ENCODE measurements at places on chromosomes 4 and X. TPM values are rescaled to one million over a fixed set of nuclear protein-coding genes. Genes with fewer than 3 reads are reported as not detected.

- no peak overlapping the region for H3K27ac ChIP-seq
- no peaks in the 10 kb centered on the region for H3K27me3 ChIP-seq
- H3K4me1 ChIP-seq, result peaks cover 23% of the 10 kb centered on the region
- no peak for DNase-seq
- H3K4me3 ChIP-seq, result no peak overlapping the region
Measured at GRCh38 chrX:40156470-40157227, 58.9 kb upstream of the BCOR start.

GRCh38 chr4:133402616-133403015 lies 253.5 kb downstream of the PCDH10 start:
- DNase-seq, result no peak
- H3K4me1 ChIP-seq, result no peaks in the 10 kb centered on the region
- H3K4me3 ChIP-seq, result no peak overlapping the region
- no peaks in the 10 kb centered on the region for H3K36me3 ChIP-seq

Gene SRPX
- total RNA-seq, result 42.5 TPM

DNA sequence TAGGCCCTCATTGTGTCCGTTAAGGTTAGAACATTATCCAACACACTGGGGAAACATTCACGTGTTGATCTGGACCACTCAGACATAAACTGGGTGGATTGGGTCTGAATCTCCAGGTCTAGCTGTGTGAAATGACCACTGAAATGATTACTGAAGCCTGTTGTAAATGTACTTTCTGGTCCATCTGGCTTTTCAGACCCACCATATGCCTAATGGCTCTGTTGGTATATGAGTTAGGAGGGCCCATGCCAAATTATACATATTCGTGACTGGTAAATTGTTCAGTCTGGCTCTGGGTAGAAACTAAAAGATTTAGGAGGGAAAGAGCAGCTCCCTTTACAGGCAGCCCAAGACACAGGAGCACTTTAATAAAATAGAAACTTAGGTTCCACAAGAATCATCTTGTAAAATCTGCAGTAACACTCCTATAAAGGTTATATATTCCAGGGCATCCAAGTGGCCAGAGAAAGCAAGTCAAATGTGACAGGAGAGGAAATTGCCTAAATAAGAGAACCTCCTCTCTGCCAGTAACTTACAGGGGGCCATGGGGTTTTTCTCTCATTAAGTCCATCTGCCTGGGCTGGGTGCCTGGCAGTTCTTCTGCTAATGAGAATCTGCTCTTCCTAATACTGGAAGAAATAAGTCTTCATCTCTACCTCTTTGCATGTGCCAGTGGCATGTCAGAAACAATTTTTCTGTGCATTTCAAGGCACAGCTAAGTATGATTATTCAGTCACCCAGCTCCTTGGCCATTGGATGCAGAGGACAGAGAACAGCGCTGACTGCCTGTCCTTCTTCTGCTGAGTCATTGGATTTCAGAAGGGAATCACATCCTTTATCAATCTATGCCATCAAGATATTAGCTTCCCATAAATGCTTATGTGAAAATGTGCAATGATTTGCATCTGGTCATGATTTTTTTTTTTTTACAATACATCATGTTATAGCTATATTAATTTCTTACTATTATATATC lies 112.6 kb downstream of the GLRA2 start:
- H3K27me3 ChIP-seq, result no peaks in the 10 kb centered on the region
- H3K36me3 ChIP-seq, result no peaks in the 10 kb centered on the region
- H3K4me3 ChIP-seq, result no peak overlapping the region

GRCh38 chrX:72238183-72238582 lies 644 bp downstream of the ERCC6L start:
- peaks cover 4% of the 10 kb centered on the region for H3K4me1 ChIP-seq
- no peak overlapping the region for H3K27ac ChIP-seq
- DNase-seq, result no peak
- H3K36me3 ChIP-seq, result no peaks in the 10 kb centered on the region
- H3K4me3 ChIP-seq, result no peak overlapping the region
- no peaks in the 10 kb centered on the region for H3K27me3 ChIP-seq

DNA sequence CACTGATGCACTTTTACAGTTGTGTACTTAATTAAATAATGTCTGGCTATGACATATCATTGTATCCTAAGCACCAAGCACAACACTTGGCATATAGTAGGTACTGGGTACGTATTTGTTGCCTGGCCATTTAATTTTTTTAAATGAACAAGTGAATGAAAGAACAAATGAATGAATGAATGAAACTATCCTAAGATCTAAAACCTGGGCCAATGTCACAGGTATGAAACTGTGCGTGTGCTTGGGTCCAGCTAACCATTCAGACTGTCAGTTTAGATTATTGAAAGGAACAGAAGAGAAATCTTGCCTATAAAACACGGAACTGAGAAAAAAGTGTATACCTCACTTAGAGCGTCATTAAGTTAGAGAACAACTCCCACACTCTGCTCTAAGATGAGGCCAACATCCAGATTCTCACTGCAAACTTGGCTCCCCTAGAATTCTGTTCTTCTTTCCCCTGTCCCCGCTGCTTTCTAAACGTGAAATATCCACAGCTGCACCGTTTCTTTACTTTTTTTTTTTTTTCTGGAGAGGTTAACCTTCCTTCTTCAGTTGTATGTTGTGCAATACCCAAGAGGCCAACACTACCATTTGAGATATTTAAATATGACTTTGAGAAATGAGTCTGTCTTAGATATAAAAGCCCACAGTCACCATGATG lies 17.3 kb upstream of the SEL1L3 start:
- no peak for DNase-seq
- H3K4me1 ChIP-seq, result no peaks in the 10 kb centered on the region
- H3K36me3 ChIP-seq, result no peaks in the 10 kb centered on the region
- H3K4me3 ChIP-seq, result no peak overlapping the region
- H3K27me3 ChIP-seq, result no peaks in the 10 kb centered on the region

Gene HSFX3
- not detected for total RNA-seq

GRCh38 chr4:118879409-118879808 lies 9.2 kb upstream of the SYNPO2 start:
- no peaks in the 10 kb centered on the region for H3K36me3 ChIP-seq
- no peak overlapping the region for H3K27ac ChIP-seq
- DNase-seq, result no peak
- no peaks in the 10 kb centered on the region for H3K4me1 ChIP-seq
- no peaks in the 10 kb centered on the region for H3K27me3 ChIP-seq

- no peaks in the 10 kb centered on the region for H3K27me3 ChIP-seq
- no peak overlapping the region for H3K27ac ChIP-seq
- no peak overlapping the region for H3K4me3 ChIP-seq
- no peaks in the 10 kb centered on the region for H3K36me3 ChIP-seq
- no peak for DNase-seq
Measured at GRCh38 chrX:1222531-1223241, 10.2 kb upstream of the CRLF2 start.

Gene TNMD
- 0.99 TPM for total RNA-seq

- peak; percentile 15 for DNase-seq
- no peak within 1 kb of the TSS for H3K4me3 ChIP-seq
- H3K4me1 ChIP-seq, result peaks cover 9% of the 10 kb centered on the region
- H3K27ac ChIP-seq, result no peak within 1 kb of the TSS
- peaks cover 10% of the 10 kb centered on the region for H3K27me3 ChIP-seq
Measured at GRCh38 chr4:72031868-72032608, at the start of gene NPFFR2. Gene NPFFR2 (plus strand): TSS chr4:72032000. CDS start chr4:72128592, 96,592 bp downstream.

DNA sequence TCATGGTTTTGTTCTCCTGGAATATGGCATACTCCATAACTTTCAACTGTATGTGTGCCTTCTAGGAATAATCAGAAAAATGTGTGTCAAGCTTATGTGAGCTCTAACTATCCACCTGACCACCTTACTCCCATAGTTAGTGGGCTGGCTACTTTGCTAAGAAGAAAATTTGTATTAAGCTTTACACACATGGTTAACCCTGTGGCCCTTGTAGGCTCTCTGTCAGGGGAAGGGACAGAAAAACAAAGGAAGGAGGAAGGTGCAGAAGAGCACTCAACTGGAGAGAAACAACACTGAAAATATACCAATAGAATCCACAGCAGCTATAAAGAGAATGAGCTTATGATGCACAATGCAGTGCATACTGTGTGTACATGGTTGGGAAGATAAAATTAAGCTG lies 84.6 kb downstream of the PPP3CA start:
- DNase-seq, result no peak
- H3K27ac ChIP-seq, result no peak overlapping the region
- H3K4me1 ChIP-seq, result peaks cover 19% of the 10 kb centered on the region
- H3K27me3 ChIP-seq, result no peaks in the 10 kb centered on the region

GRCh38 chrX:41009850-41010846 lies 75.1 kb upstream of the USP9X start:
- H3K4me1 ChIP-seq, result no peaks in the 10 kb centered on the region
- peak; percentile 90 for DNase-seq
- H3K27ac ChIP-seq, result peak overlapping the region; percentile 91
- no peak overlapping the region for H3K4me3 ChIP-seq
- no peaks in the 10 kb centered on the region for H3K27me3 ChIP-seq
- H3K36me3 ChIP-seq, result no peaks in the 10 kb centered on the region

DNA sequence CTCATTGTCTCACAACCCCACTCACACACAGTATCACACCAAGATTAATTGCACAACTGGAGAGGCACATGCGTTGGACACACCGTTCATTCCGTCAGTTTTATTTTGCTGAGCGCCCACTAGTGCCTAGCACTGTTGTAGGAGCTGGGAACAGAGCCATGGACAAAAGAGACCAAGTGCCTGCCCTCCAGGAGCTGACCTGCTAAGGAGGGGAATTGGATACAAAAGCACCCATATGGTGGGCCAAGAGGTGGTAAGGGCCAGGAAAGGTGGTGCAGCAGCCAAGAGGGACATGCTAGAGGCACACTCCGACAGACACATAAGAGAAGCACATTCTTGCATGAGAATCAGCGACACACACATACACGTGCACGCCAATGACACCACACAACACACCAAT lies 705 bp upstream of the CRMP1 start:
- H3K4me1 ChIP-seq, result peaks cover 13% of the 10 kb centered on the region
- no peaks in the 10 kb centered on the region for H3K27me3 ChIP-seq
- no peak overlapping the region for H3K27ac ChIP-seq
- no peak for DNase-seq

Gene TENT5D
- not detected for total RNA-seq

Gene ZNF157
- 0.26 TPM for total RNA-seq

GRCh38 chrX:8980756-8981155 lies 53.2 kb downstream of the FAM9B start:
- no peak overlapping the region for H3K4me3 ChIP-seq
- no peaks in the 10 kb centered on the region for H3K36me3 ChIP-seq
- no peaks in the 10 kb centered on the region for H3K4me1 ChIP-seq

DNA sequence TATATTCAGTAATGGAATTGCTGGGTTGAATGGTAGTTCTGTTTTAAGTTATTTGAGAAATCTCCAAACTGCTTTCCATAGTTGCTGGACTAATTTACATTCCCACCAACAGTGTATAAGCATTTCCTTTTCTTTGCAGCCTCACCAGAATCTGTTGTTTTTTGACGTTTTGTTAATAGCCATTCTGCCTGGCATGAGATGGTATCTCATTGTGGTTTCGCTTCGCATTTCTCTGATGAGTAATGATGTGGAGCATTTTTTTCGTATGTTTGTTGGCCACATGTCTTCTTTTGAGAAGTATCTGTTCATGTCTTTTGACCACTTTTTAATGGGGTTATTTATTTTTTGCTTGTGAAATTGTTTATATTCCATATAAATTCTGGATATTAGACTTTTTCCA lies 13.6 kb upstream of the MAGED4B start:
- no peak for DNase-seq
- no peak overlapping the region for H3K4me3 ChIP-seq
- no peak overlapping the region for H3K27ac ChIP-seq
- no peaks in the 10 kb centered on the region for H3K27me3 ChIP-seq
- no peaks in the 10 kb centered on the region for H3K4me1 ChIP-seq

Gene COX7B2
- not detected for total RNA-seq

DNA sequence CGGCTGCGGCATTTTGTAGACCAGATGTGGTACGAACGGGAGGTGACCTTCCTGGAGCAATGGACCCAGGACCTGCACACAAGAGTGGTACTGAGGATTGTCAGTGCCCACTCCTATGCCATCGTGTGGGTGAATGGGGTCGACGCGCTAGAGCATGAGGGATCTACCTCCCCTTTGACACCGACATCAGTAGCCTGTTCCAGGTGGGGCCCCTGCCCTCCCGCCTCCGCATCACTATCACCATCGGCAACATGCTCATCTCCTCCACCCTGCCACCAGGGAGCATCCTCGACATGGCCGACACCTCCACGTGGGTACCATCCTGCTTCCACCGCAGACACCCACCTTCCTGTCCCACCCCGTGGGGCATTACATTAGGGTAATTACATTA lies 46.2 kb downstream of the SMARCA5 start:
- H3K27me3 ChIP-seq, result no peaks in the 10 kb centered on the region
- H3K27ac ChIP-seq, result peak overlapping the region; percentile 75
- no peak for DNase-seq
- no peaks in the 10 kb centered on the region for H3K36me3 ChIP-seq
- peaks cover 20% of the 10 kb centered on the region for H3K4me1 ChIP-seq
- peak overlapping the region; percentile 49 for H3K4me3 ChIP-seq

DNA sequence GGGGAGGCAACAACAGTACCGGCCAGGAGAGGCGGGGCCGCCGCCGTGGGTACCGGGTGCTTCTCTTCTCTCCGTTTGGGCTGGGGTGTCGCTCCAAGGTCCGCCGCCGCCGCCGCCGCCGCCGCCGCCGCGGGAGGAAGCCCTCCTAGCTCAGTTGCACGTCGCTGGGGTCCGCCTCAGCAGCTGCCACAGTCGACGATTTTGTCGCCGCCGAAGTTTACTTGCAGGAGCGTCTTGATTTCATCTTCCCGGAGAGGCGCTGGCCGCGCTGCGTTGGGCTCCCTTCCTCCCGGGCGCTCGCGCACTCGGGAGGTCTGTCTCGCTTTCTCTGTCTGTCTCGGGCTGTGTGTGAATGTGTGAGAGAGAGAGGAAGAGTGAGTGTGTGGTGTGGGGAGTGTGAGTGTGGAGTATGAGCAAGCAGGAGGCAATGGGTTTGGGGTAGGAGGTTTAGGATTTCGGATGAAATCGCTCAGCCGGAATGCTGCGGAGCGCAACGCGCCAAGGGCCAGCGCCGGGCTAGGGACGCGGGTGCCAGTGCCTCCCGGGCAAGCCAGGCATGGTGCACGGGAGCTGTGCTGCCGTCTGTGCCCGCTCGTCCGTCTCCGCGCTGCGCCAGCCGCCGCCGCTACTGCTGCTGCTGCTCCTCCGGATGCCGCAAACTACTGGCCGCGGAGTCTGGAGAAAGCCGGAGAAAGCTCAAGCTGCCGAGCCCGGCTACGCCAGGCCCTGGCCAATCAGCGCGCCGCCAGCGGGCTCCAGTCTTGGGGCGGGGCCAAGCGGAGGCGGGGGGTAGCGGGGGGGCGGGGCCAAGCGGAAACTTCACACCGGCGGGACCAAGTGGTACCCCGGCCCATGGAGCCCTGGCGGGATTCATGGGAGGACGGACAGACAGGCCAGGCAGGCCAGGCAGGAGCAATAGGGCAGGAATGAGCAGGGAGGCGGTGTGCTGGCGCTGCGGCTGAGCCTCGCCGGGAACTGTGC lies at the start of gene PCDH19:
TSS of gene PCDH19 (minus strand) at position 664 of the 981 bp plus-strand sequence. CDS start 1,676 bp downstream, outside the sequence.
- H3K27me3 ChIP-seq, result no peaks in the 10 kb centered on the region
- peaks cover 22% of the 10 kb centered on the region for H3K4me1 ChIP-seq
- no peak within 1 kb of the TSS for H3K4me3 ChIP-seq
- H3K27ac ChIP-seq, result no peak within 1 kb of the TSS

- H3K4me3 ChIP-seq, result no peak overlapping the region
- H3K4me1 ChIP-seq, result no peaks in the 10 kb centered on the region
- no peaks in the 10 kb centered on the region for H3K27me3 ChIP-seq
- no peak for DNase-seq
- no peak overlapping the region for H3K27ac ChIP-seq
- no peaks in the 10 kb centered on the region for H3K36me3 ChIP-seq
Measured at GRCh38 chrX:127764674-127765073, 287.5 kb downstream of the ACTRT1 start.

Gene CDKL5
- 5.7 TPM for total RNA-seq

- no peaks in the 10 kb centered on the region for H3K4me1 ChIP-seq
- no peaks in the 10 kb centered on the region for H3K27me3 ChIP-seq
Measured at GRCh38 chr4:8394806-8395205, 45.7 kb downstream of the ACOX3 start.

All from body of pancreas (tissue), 4 donors.